Upper lobe of right lung (tissue), 1 donor: ENCODE measurements at places on chromosomes 3 and 15. TPM values are rescaled to one million over a fixed set of nuclear protein-coding genes. Genes with fewer than 3 reads are reported as not detected.

DNA sequence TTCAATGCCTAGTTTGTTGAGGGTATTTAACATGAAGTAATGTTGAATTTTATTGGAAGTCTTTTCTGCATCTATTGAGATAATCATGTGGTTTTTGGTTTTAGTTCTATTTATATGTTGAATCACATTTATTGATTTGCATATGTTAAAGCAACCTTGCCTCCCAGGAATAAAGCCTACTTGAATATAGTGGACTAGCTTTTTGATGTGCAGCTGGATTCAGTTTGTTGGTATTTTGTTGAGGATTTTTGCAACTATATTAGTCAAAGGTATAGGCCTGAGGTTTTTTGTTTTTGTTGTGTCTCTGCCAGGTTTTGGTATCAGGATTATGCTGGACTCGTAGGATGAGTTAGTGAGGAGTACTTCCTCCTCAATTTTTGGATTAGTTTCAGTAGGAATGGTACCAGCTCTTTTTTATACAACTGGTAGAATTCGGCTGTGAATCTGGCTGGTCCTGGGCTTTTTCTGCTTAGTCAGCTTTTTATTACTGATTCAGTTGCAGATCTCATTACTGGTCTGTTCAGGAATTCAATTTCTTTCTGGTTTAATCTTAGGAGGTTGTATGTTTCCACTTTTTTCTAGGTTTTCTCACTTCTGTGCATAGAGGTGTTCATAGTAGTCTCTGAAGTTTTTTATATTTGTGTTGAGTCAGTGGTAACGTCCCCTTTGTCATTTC is 209.8 kb upstream of the RBMS3 start:
- no peak for DNase-seq

- DNase-seq: no peak
These were observed 36.1 kb downstream of the SELENOT start for GRCh38 chr3:150639262-150639661.

GRCh38 chr3:112121577-112122547 is 11.2 kb downstream of the GCSAM start:
- DNase-seq: no peak

- no peak for DNase-seq
These were observed 335.5 kb downstream of the ARPP21 start for GRCh38 chr3:35974872-35975271.

- DNase-seq: no peak
These were observed 309.3 kb upstream of the UBE2E2 start for GRCh38 chr3:22893644-22894325.

DNA sequence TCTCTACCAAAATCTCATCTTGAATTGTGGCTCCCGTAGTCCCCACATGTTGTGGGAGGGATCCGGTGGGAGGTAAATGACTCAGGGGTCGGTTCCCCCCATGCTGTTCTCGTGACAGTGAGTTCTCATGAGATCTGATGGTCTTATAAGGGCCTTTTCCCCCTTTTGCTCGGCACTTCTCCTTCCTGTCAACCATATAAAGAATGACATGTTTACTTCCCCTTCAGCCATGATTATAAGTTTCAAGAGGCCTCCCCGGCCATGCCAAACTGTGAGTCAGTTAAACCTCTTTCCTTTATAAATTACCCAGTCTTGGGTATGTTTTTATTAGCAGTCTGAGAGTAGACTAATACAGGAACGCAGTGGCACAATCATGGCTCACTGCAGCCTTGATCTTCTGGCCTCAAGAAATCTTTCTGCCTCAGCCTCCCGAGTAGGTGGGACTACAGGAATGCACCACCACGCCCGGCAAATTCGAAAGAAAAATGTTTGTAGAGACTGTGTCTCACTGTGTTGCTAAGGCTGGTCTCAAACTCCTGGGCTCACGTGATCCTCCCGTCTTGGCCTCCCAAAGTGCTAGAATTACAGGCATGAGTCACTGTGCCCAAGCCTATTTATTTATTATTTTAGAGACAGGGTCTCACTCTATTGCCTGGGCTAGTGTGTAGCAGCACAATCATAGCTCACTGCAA is 101.0 kb downstream of the ATP10A start:
- DNase-seq: no peak

- DNase-seq: no peak
These were observed 808.8 kb upstream of the LMCD1 start for GRCh38 chr3:7692866-7693265.

DNA sequence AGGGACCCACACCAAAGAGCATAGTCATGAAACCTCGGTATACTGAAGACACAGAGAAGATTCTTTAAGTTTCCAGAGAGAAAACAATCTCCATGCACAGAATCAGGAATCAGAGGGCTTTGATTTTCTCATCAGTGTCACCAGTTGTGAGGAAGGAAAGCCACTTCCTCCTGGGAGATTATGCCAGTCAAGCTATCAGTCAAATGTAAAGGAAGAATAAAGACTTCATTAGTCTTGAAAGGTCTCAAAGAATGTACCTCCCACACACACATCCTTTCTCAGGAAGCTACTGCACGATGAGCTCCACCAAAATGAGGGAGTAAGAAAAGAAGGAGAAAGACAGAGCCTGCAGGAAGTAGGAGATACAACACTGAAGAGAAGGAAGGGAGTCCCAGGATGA is 486.3 kb downstream of the SHQ1 start:
- no peak for DNase-seq

DNA sequence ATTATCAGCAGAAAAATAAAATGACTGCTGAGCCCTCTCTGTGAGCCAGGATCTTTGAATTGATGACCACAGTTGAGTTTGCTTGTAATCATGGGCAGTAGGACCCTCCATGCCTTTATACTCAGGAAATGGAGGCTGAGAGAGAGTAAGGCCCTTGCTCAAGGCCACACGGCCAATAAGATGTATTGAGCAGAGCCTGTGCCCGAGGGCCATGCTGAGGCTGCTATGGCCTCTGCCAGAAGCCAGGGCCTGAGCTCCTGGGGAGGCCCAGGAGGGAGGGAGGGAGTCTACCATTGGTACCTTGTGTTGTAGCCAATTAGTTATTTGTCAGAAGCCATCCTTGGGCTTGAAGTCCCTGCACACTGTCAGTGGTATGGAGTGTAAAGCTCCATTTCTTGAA is 151.4 kb downstream of the DNAJB8 start:
- DNase-seq: no peak

DNA sequence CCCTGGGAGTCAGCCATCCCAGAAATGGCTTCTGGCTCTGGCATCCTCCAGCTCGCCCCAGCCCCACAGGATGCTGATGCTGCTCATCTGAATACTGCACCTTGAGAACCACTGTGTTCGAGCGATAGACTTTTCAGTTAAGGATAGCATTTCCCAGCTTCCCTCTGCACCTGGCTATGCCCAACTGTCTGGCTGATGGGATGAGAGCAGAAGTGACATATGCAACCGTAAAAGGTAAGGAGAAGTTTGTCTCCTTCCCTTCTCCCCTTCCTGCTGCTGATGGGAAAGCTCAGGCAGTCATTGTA is 9.7 kb upstream of the HHATL start:
- no peak for DNase-seq

DNA sequence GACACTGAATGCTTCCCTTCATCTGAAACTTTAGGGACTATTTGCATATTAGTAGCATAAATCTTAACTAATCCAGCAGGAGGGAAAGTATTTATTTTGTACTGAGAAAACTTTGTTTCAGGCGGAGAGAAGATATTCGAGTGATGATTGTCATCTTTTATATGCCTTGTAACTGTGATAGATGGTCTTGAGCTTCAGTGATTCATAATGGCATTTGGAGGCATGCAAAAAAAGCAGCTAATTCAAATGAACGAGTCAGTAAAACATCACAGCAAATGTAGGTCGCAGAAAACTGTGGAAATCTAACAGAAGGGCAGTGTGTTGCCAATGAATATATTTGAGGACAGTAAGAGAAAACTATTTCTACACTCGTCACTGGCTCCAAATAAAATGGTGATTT is 643.7 kb upstream of the NAALADL2 start:
- no peak for DNase-seq

GRCh38 chr3:44914936-44915335 is 40.5 kb downstream of the TGM4 start:
- DNase-seq: no peak

DNA sequence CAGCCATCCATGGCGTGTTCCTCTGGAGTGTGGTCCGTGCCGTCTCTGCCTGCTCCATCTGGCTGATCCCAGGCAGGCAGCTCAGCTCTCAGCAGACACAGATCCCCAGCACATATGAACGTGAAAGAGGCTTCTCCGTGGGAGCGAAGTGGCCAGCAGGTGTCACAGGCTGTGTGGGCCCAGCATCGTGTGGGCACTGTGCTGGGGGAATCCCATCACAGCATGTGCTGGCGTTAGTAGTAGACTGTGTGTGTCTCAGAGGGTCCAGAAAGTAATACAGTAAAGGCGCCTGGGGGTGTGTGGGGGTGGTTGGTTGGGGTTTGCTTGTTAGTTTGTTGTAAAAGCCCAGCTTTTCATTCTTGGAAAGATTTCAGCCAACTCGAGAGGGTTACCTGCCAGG is 147.6 kb downstream of the IGF1R start:
- no peak for DNase-seq

DNA sequence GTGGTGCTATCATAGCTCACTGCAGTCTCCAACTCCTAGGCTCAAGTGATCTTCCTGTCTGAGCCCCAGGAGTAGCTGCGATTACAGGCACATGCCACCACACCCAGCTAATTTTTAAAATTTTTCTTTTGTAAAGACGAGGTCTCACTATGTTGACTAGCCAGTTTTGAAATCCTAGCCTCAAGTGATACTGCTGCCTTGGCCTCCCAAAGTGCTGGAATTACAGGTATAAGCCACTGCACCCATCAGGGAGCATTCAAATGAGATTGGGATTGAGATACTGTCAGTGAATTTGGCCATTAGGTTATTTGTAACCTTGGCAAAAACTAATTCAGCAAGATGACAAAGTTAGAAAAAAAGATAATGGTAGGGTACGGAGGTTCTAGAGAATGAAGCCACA is 21.7 kb downstream of the EDC3 start:
- no peak for DNase-seq

GRCh38 chr3:51605938-51606337 is 65.1 kb upstream of the TEX264 start:
- no peak for DNase-seq

The COL8A1 gene
- total RNA-seq: 95.1 TPM

The CBLB gene
- 41.5 TPM for total RNA-seq

The CPN2 gene
- not detected for total RNA-seq

The SCN11A gene
- 0.14 TPM for total RNA-seq

The CHST13 gene
- 0.64 TPM for total RNA-seq

The SMAD6 gene
- total RNA-seq: 167 TPM

The TM4SF1 gene
- 188 TPM for total RNA-seq

The ANKRD63 gene
- not detected for total RNA-seq
